Activated CD8-positive, alpha-beta memory T cell treated with anti-CD3 and anti-CD28 coated beads for 1 hour (primary cell): ENCODE measurements at places on chromosomes 1 and 21.

DNA sequence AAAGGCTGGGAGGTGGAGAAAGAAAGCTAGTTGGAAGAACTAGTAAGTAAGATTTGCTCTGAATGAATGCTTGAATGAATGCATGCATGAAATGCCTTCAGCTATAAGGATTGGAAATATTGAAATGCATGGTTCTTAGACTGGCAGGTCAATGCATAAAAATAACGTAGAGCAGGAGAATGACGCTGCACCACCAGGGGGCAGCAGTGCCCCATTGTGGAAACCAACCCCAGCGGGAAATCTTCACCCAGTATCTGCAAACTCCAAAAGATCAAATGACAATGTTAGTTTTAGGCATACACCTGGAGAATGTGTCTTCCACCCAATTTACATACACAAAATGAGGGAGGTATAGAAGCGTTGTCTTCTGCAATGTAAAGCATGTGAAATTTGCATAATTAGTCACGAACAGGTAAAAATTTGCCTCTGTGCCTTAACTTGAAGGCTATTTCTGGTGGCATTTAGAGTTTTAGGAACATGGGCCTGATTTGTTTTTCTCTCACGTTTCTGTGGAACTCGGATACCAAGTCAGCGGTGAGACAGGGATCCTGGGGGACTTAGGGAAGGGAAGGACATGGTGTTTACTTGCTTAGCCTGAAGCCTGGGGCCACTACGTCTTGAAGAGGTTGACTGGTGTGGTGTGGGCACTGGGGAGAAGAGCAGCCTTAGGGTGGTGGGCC lies 78.6 kb downstream of the HHAT start:
- peak; percentile 28 for DNase-seq

DNA sequence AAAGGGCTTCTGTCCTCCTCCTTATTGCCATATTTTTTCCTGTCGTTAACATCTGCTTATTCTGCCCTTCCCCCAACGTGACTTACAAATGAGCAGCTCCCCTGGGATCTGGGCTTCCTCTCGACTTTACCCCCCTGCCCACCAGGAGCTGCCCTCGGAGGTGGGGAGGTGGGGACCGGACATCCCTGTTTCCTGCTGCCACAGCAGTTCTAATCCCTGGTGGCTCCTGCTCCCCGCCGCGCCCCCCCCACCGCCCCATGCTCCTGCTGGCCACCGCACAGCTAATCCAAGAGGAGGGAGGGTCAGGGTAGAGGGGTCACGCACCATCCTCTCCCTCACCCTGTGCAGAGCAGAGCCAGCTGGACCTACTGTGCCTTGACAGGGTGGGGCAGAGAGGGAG lies 4.4 kb upstream of the SLC27A3 start:
- no peak for DNase-seq

DNA sequence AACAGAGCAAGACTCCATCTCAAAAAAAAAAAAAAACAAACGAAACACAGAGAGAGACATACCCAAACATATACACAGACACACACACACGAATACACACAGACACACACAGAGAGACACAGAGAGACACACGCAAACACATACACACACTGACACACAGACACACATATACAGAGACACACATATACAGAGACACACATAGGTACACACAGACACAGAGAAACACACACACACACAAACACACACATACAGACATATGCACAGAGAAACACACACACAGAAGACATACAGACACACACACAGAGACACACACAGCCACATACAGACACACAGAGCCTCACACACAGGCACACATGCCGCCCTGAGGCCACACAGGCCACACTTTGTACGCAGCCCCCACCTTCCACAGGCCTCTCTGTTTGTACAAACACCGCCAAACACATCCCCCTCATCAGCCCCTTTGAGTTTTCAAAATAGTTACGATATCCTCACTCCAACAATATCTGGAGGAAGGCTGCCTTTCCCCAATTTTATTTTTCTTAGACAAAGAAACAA lies 57.5 kb upstream of the ABCG1 start:
- DNase-seq = no peak

GRCh38 chr1:181018901-181019681 lies 3.6 kb downstream of the STX6 start:
- no peak for DNase-seq

DNA sequence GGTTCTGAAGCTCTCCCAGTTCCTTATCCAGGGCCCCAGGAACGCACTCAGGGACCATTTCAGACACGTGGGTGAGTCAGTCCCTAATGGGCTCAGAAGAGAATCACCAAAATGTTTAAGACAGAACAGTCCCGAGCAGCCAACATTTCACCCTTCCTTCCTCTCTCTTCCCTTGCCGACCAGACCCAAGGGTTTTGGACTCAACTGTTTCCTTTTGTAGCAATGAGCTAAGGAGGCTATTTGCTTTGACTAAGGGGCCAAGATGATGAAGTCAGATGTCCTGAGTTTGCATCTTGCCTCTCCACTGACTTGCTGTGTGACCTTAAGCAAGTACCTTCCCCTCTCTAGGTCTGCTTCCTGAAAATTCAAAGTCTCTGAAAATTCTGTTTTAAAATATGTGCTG lies 472.3 kb upstream of the VAMP3 start:
- no peak for DNase-seq

GRCh38 chr1:117796226-117796625 lies 133.2 kb downstream of the GDAP2 start:
- DNase-seq = no peak

DNA sequence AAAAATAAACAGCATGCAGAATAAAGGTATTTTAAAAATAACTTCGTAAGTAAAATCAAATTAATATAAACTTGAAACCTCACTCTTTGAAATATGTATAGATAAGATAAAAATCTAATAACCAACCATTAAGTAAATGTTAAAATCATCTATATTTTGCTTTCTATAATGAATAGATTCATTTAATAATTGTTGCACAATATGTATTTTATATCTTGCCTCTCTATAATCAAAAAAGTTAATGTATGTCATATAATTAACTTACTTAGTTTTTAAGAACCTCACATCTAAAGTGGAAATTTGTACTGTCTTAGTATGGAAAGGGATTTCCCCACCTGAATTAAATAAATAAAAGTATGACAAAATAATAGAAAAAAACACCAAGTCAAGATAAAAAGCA lies 42.4 kb upstream of the RBM34 start:
- no peak for DNase-seq

DNA sequence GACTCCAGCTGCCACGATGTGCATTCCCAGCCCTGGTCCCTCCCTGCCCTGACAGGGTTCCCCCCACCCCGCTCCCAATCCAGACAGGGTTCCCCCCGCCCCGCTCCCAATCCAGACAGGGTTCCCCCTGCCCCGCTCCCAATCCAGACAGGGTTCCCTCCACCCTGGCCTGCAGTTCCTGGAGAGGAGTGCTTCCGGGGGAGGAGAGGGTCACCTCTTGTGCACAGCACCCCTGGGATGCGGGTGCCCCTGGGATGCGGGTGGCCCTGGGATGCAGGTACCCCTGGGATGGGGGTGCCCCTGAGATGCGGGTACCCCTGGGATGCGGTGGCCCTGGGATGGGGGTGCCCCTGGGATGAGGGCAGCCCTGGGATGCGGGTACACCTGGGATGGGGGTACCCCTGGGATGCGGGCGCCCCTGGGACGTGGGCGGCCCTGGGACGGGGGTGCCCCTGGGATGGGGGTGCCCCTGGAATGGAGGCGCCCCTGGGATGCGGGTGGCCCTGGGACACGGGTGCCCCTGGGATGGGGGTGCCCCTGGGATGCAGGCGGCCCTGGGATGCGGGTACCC lies 36.7 kb upstream of the SLC19A1 start:
- no peak for DNase-seq

GRCh38 chr1:181255270-181255929 lies 166.9 kb downstream of the IER5 start:
- DNase-seq = no peak

GRCh38 chr21:34909492-34910292 lies 139.4 kb downstream of the RUNX1 start:
- DNase-seq = no peak

DNA sequence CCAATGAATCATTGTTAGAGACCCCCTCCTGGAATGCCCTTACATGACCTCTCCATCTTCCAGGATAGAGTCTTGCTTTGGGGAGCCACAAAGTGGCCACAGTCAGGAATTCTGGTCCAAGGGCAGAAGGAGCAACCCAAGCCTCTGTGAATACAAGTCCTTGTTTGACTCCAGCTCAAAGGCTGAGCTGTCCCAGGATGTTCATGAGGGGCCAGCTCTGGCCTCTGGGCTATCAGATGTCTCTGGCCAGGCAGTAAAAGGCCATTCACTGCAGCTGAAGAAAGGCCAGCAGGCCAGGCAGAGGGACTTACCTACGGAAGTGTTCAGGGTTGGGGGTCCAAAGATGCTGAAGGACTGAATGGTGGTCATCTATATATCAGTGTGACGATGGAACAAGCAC lies 98.3 kb upstream of the IPO9 start:
- DNase-seq = no peak

DNA sequence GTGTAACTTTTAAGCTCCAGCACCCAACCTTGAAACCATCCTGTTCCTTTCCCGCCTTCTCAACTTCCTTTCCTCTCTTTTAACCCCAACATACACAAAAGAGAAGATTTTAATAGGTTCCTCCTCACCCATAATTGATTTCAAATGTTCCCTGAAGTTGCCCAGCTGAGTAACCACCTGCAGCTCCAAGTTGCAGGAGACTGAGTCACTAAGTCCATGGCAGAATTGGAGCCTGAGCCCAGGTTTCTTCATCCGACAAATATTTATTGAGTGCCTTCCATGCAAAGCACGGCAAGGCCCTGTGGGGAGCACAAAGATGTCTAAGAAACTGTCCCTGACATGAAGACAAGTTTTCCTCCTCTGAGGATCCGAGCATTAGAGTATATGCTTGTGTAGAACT lies 97.7 kb downstream of the PAPPA2 start:
- no peak for DNase-seq

DNA sequence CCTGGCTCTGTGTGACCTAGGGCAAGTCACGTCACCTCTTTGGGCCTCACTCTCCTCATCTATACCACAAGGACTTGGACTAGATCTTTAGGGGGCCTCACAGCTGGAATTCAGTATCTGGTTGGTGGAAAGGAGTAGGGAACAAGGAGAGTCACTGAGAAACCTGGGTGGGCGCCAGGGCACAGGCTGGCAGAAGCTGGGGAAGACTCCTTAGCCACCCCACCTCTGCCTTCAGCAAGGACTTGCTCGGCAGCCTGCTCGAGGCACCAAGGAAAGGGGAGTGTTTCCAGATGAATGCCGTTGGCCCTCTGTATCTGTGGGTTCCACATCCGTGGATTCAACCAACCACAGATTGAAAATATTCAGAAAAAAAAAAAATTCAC lies 1.2 kb upstream of the OPTC start:
- DNase-seq = no peak

DNA sequence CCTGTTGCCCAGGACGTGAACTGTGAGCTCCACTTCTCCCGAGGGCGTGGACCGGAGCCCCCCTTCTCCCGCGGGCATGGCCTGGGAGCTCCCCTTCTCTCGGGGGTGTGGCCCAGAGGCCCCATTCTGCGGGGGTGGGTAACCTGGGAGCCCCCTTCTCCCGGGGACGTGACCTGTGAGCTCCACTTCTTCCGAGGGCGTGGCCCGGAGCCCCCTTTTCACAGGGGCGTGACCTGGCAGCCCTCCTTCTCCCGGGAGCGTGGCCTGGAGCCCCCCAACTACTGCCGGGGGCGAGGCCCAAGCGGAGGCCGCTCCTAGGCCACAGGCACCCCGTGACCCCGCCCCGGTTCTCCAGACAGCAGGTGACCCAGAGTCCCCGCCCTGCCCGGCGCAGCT lies 320 bp downstream of the C1orf174 start:
- no peak for DNase-seq

DNA sequence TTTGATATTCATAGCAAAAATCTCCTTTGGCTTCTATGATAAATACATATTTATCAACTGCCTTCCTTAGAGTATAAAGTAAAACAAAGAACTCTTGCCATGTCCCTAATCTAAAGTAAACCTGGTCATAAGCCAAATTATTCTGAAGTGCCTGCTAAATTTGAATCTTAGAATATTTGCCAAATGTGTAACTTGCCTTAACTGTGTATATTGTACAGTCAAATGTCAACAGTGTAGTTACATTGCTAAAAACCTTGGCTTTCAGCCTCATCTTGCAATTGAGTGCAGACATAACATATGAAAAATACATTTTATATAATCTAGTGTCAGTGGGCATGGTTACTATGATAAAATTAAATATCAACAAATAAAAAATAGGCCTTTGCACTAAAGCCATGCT lies 583.4 kb upstream of the ADAMTS5 start:
- no peak for DNase-seq

GRCh38 chr1:164380893-164381292 lies 178.1 kb upstream of the PBX1 start:
- no peak for DNase-seq

GRCh38 chr1:905071-905749 lies 18.5 kb upstream of the SAMD11 start:
- no peak for DNase-seq

DNA sequence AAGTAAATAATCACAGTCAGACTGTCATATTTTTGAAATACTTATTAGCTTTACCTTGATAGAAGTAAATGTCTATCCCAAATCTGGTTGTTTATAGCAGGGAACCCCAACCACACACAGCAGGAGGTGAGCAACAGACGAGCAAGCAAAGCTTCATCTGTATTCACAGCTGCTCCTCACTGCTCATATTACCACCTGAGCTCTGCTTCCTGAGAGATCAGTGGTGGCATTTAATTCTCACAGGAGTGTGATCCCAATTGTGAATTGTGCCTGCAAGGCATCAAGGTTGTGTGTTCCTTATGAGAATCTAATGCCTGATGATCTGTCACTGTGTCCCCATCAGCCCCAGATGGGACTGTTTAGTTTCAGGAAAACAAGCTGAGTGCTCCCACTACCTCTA lies 104.3 kb downstream of the GPATCH2 start:
- no peak for DNase-seq

- DNase-seq = no peak
Measured at GRCh38 chr1:22117238-22117637, 25.7 kb downstream of the WNT4 start.
